ENCODE measurements at places on chromosomes 16 and 17.
A peak's percentile ranks its signal among the peaks of the same experiment; 100 is the strongest.

- DNase-seq: no peak
Observed at GRCh38 chr16:51464996-51465395, 313.9 kb upstream of the SALL1 start.

DNA sequence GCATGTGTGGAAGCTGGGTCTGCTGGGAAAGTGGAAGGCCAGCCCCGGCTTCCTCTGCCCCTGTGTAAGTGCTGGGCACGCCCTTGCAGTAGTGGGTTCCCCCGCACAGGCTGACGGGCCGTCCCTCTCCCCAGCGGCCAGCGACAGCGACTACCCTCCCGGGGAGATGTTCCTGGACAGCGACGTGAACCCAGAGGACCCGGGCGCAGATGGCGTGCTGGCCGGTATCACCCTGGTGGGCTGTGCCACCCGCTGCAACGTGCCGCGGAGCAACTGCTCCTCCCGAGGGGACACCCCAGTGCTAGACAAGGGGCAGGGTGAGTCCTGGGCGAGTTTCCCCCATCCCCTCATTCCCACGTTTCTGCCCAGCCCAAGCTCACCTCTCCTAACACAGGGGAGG, 5.5 kb downstream of the NME3 start:
- no peak for DNase-seq

- DNase-seq: no peak
Observed at GRCh38 chr17:83186226-83186625, 106.8 kb downstream of the METRNL start.

DNA sequence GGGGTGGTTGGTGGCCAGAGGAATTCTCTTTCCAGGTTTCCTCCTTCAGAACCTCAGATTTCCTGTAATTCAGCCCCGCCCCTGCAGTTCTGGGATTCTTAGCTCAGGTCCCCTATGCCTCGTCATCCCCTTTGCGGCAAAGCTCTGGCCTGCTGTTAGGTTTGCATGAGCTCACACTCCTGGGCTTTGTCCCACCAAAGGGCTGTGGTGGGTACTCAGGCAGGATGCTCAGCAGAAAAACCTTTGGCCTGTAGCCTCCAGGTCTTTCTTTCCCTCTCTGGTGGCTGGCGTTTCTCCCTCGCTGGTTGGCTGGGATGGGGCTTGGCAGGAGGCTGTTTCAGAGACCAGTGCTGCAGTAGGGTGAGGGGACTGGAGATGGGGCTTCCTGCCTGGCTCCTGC, 9.6 kb upstream of the PLEKHG4 start:
- no peak for DNase-seq

- no peak for DNase-seq
Observed at GRCh38 chr17:3980381-3981014, 16.3 kb upstream of the ATP2A3 start.

DNA sequence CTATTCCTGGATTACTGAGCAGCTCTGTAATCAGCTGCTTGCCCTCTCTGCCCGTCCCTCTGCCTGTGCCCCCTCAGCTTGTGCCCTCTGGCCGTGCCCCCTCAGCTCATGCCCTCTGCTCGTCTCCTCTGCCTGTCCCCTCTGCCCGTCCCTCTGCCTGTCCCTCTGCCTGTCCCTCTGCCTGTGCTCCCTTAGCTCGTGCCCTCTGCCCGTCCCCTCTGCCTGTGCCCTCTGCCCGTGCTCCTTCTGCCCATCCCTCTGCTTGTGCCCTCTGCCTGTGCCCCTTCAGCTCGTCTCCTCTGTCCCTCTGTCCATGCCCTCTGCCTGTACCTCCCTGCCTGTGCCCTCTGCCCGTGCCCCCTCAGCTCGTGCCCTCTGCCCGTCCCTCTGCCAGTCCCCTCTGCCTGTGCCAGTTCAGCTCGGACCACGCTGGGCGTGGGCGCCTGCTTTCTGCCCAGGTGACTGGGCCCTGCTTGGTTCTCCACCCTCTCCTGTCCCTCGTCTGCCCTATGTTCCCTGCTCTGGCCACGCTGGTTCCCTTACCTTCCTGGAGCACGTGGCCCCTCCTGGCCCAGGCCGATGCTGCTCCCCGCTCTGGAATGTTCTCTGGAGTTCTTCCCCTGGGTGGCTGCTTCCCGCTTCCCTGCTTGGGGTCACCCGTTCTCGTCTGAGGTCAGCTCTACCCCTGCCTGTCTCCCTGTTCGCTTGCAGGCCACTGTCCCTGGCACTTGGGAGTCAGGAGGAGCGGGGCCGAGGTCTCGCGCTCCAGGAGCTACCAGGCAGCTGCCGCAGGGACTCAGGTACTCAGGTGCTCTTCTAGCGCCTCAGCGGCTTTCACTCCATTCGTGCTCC, 63.9 kb downstream of the BANP start:
- no peak for DNase-seq

DNA sequence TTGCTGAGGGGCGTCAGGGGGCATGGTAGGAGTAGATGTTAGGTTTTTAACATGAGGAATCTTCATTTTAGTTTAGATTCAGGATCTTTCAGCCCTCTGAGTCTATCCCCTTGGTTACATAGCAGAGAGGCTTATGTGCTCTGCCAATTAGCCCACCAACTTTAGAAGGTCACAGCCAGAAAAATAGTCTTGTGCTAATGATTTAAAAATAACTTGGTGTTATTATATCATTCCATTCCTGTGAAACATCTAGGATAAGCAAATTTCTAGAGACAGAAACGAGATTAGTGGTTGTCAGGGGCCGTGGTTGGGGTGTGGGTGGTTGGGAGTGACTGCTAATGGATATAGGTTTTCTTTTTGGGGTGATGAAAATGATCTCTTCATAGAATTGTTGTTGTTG, 183.7 kb downstream of the SNX29 start:
- no peak for DNase-seq

- no peak for DNase-seq
Observed at GRCh38 chr16:30838876-30839471, 52.0 kb upstream of the ZNF629 start.

- no peak for DNase-seq
Observed at GRCh38 chr17:689556-690275, 24.9 kb downstream of the VPS53 start.

GRCh38 chr17:56478836-56479447, 114.6 kb upstream of the NOG start:
- peak; percentile 30 for DNase-seq

DNA sequence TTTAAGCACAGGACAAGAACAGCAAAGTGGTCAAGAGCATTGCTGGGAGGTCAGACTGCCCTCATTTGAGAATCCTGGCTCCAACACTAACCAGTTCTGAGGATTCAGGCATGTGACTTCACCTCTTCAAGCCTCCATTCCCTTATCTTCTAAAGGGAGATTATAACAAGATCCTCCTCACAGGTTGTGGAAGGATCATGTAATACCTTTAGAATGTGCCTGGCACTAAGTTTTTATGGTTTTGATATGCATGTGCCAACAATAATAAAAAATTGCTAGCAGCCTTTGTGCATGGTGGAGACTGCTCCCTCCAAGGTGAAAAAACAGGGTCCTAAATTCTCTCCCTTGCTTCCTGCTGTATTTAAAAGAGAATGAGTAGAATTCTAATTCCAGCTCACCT, 36.0 kb upstream of the ADAMTS18 start:
- no peak for DNase-seq

DNA sequence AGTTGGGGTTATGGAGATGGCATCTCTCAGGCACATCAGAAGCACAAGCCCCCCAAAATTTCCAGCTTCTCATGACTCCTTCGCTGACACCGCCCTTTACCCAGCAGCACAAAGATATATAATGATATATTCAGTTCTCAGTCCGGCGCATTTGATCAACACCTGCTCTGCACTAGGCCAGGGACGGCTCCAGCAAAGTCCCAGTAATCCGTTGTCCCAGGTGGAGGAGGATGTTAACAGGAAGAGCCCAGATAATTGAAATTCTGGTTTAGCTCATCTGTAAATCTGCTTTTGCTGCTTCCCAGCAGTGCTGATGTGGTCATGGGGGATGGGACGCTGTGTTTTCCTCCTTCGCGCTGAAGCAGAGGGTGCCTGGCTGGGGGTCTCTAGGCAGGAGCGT, 131.5 kb downstream of the OR1D5 start:
- DNase-seq: no peak

DNA sequence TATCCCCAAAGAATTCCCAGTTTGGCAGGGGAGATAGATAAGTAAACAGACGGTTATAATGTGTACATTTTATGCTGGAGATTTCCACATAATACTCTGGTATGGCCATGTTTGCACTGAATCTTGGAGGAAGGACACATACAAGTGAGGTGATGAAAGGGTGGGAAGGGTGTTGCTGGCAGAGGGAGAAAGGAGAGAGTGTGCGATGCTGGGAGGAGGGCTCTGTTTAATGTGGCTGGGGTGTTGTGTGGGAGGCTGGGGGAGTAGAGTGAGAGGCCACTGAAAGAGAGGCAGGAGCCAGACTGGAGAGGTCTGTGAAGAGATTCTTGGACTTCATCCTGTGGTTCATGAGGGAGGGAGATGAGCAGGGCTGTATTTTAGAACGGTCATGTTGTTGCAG, 87.6 kb downstream of the SPACA3 start:
- no peak for DNase-seq

- DNase-seq: no peak
Observed at GRCh38 chr17:61054436-61054835, 345.2 kb upstream of the TBX2 start.

DNA sequence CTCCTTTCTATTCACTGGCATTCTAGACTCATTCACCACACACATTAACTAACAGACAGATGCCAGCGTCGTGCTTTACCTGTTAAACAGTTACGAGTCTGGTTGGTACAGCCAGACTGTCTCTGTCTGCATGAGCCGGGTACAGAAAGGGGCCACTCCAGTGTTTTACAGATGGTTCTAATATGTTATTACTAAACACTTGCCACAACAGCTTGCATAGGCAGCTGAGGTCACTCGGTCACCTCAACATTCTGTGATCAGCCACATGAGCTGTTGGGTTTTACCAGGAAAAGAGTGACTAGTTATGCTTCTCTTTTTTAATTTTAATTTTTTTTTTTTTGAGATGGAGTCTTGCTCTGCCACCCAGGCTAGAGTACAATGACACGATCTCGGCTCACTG, 25.2 kb downstream of the CD300A start:
- DNase-seq: no peak

GRCh38 chr16:25108054-25108453, 3.5 kb upstream of the LCMT1 start:
- peak; percentile 51 for DNase-seq

DNA sequence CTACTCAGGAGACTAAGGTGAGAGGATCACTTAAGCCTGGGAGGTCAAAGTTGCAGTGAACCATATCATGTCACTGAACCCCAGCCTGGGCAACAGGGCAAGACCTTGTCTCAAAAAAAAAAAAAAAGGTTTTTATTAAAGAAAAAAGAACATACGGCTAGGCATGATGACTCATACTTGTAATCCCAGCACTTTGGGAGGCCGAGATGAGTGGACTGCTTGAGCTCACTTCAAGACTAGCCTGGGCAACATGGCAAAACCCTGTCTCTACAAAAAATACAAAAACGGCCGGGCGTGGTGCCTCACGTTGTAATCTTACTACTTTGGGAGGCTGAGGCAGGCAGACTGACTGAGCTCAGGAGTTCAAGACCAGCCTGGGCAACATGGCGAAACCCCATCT, 38.4 kb downstream of the RANBP10 start:
- DNase-seq: peak; percentile 17

DNA sequence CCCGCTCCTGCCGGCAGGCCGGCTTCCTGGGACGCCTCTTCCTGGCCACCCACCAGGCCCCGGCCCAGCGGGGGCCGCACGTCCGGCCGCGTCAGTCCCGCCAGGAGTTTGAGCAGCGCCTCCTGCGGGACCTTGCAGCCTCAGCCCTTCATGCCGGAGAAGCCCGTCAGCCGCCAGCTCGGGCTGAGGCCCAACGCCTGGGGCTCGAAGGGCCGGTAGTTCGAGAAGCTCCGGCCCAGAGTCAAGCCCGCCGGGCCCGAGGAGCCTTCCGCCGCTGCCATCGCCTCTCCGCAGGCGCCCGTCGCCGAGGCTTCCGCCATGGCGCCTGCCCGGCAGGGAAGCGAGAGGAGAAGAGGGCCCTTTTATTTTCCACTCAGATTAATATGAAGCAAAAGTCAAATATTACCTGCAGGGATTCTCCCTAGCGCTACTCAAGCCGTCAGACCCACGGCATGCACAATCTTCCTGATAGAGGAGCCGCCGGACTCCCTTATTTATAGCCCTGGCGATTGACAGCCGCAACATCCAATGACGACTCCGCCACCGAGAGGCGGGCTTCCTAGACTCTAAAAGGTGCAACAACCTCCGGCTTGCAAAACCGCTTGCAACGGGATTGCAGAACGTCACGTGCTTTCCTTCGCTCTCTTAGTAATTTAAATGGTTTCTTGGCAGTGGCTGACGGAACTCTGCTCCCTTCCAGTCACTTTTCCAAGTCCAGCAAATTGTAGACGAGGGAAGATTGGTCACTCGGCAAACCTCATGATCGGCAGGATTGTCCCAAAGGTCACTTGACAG, at the start of gene SEPHS2:
Gene SEPHS2 (minus strand): TSS at position 467 of the 795 bp plus-strand sequence. CDS start 147 bp downstream, at position 320.
- peak; percentile 98 for DNase-seq

GRCh38 chr17:20235747-20236146, 226.6 kb downstream of the SPECC1 start:
- no peak for DNase-seq

DNA sequence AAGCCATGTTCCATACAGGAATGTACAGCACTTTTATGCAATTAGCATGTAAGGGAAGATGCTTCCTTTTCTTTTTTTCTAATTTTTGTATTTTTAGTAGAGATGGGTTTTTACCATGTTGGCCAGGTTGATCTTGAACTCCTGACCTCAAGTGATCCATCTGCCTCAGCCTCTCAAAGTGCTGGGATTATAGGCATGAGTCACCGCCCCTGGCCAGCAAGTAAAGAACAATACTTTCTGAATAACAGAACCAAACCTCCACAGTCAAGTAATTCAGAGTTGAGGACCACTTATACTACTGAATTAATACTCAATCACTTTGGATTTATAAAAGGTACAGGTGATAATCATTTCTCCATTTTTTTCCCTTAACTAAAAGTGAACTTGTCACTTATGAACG, 13.0 kb downstream of the C16orf87 start:
- DNase-seq: no peak

DNA sequence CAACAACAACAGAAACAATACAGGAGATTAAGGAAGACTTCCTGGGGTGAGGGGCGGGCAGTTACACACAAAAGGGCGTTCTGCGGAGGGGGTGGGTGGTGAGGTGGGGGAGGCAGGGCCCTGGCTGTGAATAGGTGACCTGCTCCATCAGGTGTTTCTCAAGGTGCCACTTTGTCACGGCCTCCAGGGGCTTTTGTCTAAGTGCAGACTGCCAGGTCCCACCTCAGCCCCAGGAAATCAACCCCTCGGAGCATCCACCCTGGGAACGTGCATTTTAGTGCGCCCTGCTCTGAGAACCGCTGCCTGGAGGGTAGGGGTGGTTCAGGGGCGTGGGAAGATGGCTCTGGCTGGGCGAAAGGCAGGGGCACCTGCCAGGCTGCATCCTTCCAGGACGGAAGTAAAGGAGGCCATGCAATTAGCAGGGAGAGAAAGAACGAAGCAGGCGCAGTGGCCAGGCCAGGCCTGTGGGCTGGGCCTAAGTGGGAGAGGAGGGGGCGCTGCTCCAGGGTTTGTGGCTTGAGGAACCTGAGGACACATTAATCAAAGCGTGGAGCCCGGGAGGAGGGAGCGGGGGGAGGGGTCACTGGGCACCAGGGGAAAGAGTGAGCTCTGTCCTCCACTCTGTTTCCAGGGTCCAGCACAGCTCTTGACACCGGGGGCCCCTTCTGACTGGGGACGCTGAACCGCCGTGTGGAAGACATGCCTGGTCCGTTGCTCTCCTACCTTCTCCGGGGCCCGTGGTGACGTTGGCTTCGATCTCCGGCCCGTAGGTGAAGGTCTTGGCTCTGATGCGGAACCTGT, 49.4 kb upstream of the CDC42EP4 start:
- no peak for DNase-seq

Data from activated CD4-positive, alpha-beta T cell treated with anti-CD3 and anti-CD28 coated beads, Interleukin-2, Interleukin-6, amounts not matched to agents 100 ng/mL and 50 ng/mL, durations not matched to agents 16 hours and 8 hours (primary cell).